ENCODE measurements at places on chromosomes 5 and 9.

DNA sequence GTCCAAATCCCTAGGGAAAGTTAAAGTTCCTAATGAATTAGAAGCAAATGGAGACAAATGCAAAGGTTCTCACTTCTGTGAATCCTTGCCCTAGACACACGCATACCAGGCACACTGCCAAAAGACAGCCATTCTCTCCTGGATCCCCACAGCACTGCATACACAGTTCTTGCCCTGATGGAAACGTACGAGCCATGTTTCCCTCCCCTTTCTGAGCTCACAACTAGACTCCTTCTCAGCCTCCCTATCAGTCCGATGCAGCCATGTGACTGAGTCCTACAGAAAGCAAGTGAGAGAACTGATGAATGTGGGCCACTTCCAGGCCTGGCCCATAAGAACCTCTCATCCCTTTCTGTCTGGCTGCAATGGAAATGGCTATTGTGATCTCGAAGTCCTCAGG lies 92.0 kb downstream of the ZNF608 start:
- peak; percentile 34 for DNase-seq

GRCh38 chr5:159249158-159249557 lies 13.9 kb upstream of the UBLCP1 start:
- no peak for DNase-seq

DNA sequence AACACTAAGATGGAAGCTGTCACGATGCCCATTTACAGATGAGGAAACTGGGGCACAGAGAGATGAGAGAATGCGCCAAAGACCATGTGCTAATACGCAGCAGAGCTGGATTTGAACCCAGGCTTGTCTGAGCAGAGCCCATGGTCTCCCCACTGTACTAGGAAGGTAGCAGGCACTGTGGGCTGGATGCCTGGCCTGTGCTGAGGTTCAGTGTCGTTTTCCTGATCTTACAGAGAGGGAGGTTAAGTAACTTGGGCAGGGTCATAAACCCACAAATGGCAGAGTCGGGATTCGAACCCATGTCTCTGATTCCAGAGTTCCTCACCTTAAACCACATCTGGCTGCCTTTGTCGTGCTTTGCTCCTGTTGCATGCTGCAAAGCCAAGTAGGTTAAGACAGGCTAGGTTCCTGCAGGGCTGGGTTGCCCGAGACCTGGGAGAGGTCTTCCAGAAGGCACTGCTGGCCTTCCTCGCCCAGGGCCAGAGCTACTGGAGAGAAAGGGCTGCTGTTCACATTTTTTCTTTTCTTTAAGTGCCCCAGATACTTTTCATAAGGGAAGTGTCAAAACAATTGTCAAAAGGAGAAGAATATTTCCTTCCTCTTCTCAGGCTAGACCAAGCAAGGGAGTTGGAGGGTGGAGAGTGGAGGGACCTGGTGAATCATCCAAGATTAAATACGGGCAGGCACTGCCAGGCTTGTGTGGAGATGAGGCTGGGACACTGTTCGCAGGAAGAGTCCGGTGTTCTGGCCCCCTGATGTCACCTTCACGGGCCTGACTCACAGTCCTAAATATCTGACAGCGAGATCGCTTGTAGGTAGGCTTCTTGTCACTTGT lies 3.2 kb downstream of the NEK6 start:
- DNase-seq = no peak

DNA sequence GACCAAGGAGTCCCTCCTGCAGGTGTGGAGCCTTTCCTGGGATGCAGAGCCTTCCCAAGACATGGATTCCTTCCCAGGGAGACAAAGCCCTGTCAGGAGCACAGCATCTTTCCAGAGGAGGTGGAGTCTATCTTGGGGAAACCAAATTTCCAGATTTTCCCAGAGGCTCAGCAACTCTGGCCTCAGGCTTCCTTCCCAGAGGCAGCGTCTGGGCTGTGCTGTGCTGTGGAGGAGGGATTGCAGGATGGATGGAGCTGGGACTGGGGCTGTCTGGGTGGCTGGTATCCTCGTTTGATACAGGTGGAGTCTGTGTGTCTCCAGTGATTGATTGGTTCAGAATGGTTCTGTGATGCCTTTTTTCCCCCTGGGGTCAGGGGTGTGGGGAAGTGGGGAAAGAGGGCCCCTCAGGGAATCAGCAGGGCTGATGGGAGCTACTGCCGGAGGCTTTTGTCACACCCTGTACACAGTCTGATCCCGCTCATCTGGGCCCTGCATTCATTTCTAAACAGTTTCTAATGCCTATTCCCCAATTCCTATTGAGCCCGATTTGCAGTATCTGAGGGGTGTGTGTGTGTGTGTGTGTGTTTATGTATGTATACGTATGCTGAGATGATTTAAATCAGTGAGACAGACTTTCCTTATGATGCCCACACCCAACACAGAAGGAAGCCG lies 16.0 kb downstream of the OR13J1 start:
- DNase-seq = no peak

- DNase-seq = no peak
Observed at GRCh38 chr5:41681840-41682239, 171.4 kb upstream of the PLCXD3 start.

Data from NCI-H2081 (cell line).